Dermis blood vessel endothelial cell (primary cell): ENCODE measurements at places on chromosomes 3 and 15. TPM values are rescaled to one million over a fixed set of nuclear protein-coding genes. Genes with fewer than 3 reads are reported as not detected.

The MINDY2 gene
- total RNA-seq = 17.5 and 20.2 TPM in 2 replicates

The ZNF860 gene
- 2.2 and 3.4 TPM in 2 replicates for total RNA-seq

The CLDN18 gene
- total RNA-seq = not detected in 2 replicates

The TERC gene
- total RNA-seq = 36.1 and 446 TPM in 2 replicates

The DOCK3 gene
- under 0.01 TPM in 1 of 2 replicates, not detected in the other for total RNA-seq

The AADACL2 gene
- total RNA-seq = not detected in 2 replicates

The ZNF148 gene
- total RNA-seq = 33.7 and 38.0 TPM in 2 replicates

The CCRL2 gene
- 5.1 and 5.7 TPM in 2 replicates for total RNA-seq

The CDHR4 gene
- not detected in 2 replicates for total RNA-seq

The ZIC4 gene
- not detected in 2 replicates for total RNA-seq

The AGBL1 gene
- not detected in 2 replicates for total RNA-seq

The XCR1 gene
- total RNA-seq = not detected in 2 replicates

The RNF168 gene
- total RNA-seq = 23.5 TPM in 2 replicates

The DENND6A gene
- 29.3 and 35.6 TPM in 2 replicates for total RNA-seq

The IMPG2 gene
- 0.37 and 0.85 TPM in 2 replicates for total RNA-seq

The EXD1 gene
- total RNA-seq = not detected in 2 replicates

The TERB2 gene
- total RNA-seq = not detected in 2 replicates

The EEFSEC gene
- 2.2 and 4.5 TPM in 2 replicates for total RNA-seq

The ASB14 gene
- not detected in 2 replicates for total RNA-seq

The SKOR1 gene
- total RNA-seq = 0.05 TPM in 1 of 2 replicates, not detected in the other

The DAPK2 gene
- total RNA-seq = 6.5 and 21.1 TPM in 2 replicates

The ACAA1 gene
- total RNA-seq = 27.2 and 42.5 TPM in 2 replicates

The ATP2B2 gene
- total RNA-seq = not detected in 2 replicates

The ITGA11 gene
- 3.4 and 12.9 TPM in 2 replicates for total RNA-seq

The CCDC66 gene
- 13.4 and 22.6 TPM in 2 replicates for total RNA-seq

The ZNF660 gene
- total RNA-seq = 0.79 and 2.2 TPM in 2 replicates

The SGO1 gene
- total RNA-seq = 2.6 and 10.5 TPM in 2 replicates

The SPRED1 gene
- total RNA-seq = 14.4 and 15.8 TPM in 2 replicates

The RTP3 gene
- total RNA-seq = not detected in 2 replicates

The CHST13 gene
- 0.14 TPM in 1 of 2 replicates, not detected in the other for total RNA-seq

The IL5RA gene
- total RNA-seq = not detected in 2 replicates

The PLCH1 gene
- under 0.01 TPM in 1 of 2 replicates, not detected in the other for total RNA-seq

The GOLGA8O gene
- total RNA-seq = 0.09 and 0.51 TPM in 2 replicates

The SEMA7A gene
- total RNA-seq = 0.51 and 2.2 TPM in 2 replicates

The BOC gene
- total RNA-seq = under 0.01 and 0.09 TPM in 2 replicates

The THPO gene
- total RNA-seq = not detected in 2 replicates

The ANKRD34C gene
- not detected in 2 replicates for total RNA-seq
